ENCODE measurements at places on chromosomes 11 and 22. TPM values are rescaled to one million over a fixed set of nuclear protein-coding genes. Genes with fewer than 3 reads are reported as not detected.

DNA sequence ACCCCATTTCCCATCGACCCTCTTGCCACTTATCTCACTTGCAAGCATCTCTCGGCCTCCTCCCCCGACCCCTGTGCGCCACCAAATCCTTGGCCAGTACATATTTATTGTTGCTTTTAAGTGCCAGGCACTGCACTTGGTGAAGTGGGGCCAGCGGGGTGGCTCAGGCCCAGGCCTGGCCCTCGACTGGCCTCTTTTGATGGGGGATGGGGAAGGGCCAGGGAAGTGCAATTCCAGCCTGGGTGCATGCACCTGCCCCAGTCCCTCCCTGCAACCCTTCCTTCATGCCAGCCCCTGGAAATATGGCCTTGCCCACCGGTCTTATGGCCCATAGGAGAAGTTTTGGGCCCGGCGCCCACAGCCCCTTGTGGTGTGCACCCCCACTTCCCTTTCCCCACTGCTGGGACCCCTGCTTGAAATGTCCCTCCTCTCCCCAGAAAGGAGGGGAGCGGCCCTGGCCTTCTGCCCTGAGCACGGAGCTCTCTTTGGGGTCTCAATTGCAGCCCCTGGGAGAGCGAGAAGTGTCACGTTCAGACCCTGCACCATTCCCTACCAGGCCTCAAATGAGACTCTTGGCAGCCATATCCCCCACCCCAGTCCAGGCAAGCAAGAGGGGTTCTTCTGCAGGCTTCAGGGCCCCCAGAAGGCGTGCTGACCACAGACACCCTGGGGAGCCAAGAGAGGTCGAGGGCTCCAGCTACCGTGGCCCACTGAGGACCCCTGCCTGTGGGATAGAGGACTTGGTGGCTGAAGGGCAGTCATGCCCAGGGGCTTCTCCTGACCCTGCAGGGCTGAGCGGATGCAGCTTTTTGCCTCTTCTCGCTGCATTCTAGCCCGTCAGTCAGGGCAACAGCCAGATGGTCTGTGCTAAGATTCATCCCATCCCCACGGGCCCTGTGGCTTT, 961 bp downstream of the SUSD2 start:
- DNase-seq, result no peak

- no peak for DNase-seq
Observed at GRCh38 chr11:20671856-20672546, 2.6 kb downstream of the NELL1 start.

GRCh38 chr11:126589492-126589803, 234.0 kb downstream of the ST3GAL4 start:
- no peak for DNase-seq

GRCh38 chr11:39541945-39542351, 1917.5 kb downstream of the LRRC4C start:
- DNase-seq, result no peak

DNA sequence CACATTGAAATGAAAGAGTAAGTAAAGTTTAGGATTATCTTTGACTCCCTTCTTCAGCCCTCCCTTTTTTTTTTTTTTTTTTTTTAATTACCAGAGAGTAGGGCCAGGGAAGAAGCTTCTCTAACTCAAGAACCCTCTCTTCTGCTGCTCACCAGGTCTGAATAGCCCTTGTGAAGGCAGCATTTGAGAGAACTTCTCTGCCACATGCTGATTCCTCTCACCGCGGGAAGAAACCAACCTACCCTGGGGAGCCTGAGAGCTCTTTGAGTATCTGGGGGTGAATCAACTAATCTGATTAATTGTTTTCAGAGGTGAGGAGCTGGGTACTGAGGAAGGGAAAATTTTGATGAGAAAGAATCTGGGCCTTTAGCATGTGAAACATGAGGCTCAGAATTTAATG, 434.5 kb upstream of the CCDC90B start:
- DNase-seq, result no peak

DNA sequence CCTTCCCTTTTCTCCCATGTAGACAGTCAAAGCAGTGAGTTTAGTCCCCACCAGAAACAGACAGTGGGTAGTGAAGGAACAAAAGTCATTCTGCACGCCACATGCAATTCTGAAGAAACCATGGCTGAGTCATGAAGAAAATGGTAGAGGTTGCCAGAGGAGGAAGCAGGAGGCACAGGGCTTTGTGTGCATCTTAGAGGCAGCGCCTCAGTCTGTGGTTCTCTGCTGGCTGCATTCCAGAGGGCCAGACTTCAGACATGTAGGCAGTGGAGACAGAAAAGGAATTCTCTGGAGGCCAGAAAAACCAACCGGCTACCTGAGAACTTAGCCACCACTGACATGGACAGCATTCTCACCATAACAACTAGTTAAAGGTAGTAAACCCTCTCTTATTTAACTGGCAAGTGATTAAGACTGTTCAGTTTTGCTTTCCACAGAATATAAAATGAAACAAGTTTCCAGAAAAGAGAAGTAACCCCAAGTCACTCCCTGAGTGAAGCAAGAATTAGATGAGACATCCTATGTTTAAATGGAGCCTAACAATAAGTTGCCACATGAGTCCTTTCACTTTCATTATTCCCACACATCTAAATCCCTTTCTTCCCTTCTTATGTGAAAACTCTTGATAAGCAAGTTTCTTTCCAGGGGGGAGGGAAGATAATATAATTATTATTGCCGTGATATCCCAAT, 556.1 kb downstream of the SOX6 start:
- no peak for DNase-seq

GRCh38 chr22:35065796-35066218, at the start of gene ISX:
Gene ISX (plus strand): TSS chr22:35066158. CDS start chr22:35067088, 930 bp downstream.
- DNase-seq, result no peak

DNA sequence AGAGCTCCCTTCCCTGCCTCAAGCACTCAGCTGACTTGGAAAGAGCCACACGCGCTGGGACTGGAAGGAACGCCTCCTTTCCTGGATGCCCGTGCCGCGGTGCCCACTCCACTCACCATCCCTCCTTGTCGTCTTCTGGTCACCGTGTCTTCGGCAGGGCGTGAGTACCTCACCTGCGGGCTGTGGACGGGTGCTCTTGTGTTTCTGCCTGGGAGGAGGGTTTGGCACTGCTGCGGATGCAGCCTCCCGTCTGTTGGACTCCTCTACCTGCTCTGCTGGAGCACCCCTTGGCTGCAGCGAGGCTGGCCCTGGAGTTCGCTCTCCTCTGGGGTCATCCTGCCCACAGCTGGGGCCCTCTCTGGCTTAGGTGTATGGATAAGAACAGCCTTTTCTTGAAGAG, 612.7 kb downstream of the BRD1 start:
- DNase-seq, result no peak

DNA sequence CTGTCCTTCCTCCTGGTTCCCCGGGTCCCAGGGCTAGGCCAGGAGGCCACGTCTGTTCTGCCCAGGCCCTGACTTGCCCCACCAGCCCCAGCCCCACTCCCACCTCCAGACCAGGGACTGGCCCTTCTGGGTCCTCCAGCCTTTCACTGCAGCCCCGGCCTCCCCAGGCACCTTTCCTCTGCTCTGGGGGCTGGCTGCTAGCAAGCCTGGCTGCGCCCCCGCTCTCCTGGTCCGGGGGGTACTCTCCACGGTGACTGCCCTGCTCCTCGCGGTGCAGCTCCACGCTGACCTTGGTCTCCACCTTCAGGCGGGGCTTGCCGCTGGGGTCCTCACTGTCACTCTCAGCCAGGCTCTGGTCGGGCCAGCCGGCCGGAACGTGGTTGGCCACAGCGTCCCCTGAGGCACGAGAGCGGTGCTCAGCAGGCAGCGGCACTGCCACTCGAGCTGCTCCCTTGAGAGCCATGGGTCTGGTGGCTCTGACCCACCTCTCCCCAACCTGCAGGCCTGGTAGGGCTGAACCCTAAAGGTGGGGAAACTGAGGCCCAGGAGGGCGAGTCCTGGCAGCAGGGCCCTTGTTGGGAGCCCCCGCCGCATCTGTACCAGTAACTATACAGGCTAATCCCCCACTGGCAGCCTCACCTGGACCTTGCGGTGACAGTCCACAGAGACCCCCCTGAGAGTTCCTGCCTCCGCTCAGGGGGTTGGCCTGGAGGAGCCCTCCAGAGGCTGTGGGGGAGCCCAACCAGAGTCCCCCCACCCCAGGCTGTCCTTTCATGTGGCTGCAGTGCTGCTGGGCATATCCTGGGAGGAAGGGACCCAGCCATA, 29.0 kb downstream of the TRMU start:
- no peak for DNase-seq

- DNase-seq, result no peak
Observed at GRCh38 chr11:116136987-116137674, 632.9 kb upstream of the CADM1 start.

Gene CCDC73
- total RNA-seq, result 0.14 TPM

Gene BBOX1
- not detected for total RNA-seq

Gene APLP2
- 26.1 TPM for total RNA-seq
